ENCODE measurements at places on chromosomes 7 and 10.
A peak's percentile ranks its signal among the peaks of the same experiment; 100 is the strongest.

- no peak for DNase-seq
Measured at GRCh38 chr10:72889391-72889831, 4.1 kb upstream of the OIT3 start.

DNA sequence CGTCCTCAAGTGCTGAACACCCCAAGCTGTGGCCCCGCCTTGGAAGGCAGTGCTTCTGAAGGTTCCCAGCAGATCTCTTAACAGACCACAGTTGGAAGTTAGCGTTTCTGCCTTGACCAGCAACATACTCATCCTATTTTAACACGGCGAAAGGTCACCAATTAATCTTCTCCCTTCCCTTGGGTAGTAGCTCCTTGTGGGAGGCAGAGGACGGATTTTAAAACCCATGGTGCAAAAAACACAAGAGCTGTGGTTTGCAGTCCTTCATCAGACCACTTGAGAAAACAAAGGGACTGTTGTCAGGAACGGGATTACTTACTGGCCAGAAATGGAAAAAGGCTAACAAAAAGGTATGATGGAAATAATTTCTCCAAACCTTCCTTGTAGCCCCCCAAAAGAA lies 87.3 kb downstream of the BEND7 start:
- no peak for DNase-seq

GRCh38 chr7:103148994-103149807 lies at the start of gene NAPEPLD:
Gene NAPEPLD, minus strand, starts transcription at chr7:103149099. Its CDS starts 20,323 bp downstream, at chr7:103128776.
- DNase-seq: peak; percentile 89

- DNase-seq: peak; percentile 10
Measured at GRCh38 chr10:88660598-88660884, 3.7 kb upstream of the LIPF start.

- no peak for DNase-seq
Measured at GRCh38 chr7:105269397-105269796, 119.3 kb downstream of the SRPK2 start.

DNA sequence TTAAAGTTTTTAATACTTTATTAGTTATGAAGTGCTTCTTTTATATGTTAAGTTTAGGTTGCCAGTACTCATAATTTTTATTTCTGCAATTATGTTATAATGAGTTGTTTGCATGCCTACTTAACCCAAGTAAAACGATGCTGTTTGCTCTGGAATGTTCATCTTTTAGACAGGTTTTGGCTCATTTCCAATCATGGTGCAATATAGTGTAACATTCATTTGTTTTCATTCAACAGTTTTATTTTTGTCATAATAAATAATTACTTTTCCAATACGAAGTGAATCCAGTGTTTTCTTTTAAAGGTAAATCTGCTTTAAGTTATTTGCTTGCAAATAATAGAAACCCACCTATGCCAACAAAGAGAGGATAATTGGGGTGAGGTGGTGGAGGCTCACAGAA lies 22.1 kb downstream of the ARL5B start:
- DNase-seq: peak; percentile 62

DNA sequence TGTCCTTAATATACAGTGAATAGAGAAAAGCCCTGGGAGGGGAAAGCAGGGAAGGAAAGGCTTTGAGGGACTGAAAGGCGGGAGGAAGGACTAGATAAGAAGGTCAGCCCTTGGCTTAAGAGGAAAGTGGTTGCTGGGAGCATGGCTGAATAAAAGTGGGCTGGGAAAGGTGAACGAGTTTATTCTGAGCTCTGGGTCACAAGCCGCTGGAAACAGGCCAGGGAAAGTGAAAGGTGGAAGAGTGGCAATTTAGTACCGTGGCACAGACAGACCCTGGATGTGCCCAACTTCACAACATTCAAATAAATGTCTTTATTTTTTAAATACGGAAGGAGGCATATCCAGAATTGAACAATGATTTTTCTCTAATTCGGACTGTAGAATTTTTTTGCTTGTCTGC lies 39.7 kb downstream of the TAC1 start:
- DNase-seq: no peak

GRCh38 chr10:117545141-117546019 lies 2.8 kb downstream of the EMX2 start:
- DNase-seq: peak; percentile 33

DNA sequence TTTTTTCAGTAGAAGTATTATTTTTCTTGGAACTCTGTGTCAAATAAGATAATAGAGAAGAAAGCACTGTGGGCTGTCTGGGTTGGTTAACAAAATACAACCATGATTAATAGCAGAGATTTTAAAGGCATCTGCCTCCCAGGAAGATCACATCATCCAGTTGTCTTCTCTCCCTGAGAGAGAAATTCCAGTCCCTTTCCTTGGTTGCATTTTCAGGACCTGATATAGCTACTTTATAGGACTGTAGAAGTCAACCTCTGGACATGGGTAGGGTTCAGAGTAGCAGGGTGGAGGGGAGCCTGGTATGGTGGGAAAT lies 309.9 kb upstream of the IGFBP3 start:
- peak; percentile 95 for DNase-seq

- DNase-seq: no peak
Measured at GRCh38 chr10:43576062-43576461, 1.6 kb upstream of the ZNF239 start.

DNA sequence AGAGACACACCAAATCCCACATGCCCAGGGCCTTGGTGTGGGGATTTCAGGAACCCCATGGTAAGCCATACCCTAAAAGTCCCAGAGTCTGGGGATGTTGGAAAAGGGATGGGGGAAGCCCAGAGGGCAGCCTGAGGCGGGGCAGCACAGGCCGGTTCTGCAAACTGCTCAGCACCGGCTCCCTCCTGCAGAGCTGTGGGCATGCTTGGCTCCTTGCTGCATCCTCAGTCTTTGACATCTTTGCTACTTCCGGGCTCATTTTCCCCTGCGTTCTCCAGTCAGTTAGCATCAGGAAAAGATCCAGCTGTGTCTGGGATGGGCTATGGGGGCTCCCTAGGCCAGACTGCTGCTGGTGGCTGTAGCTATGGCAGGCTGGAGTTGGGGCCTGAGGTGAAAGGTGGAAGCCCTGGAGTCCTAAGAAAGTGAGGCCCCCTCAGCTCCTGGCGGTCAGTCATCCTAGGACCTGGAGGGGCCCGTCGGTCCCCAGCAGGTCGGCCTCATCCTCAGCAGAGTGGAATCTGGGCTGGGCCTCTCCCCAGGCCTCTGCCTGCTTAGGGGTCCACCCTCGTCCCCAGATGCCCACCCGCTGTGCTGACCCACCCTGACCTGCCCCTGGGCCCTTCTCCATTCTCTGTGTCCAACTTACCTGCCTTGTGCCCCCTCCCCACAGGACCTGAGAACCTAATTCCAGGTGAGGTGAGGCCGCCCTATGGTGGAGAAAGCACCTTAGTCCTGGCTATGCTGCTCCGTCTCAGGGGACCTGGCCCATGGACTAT lies 9.3 kb downstream of the TBATA start:
- no peak for DNase-seq

- no peak for DNase-seq
Measured at GRCh38 chr7:44221231-44221791, 20.5 kb downstream of the YKT6 start.

DNA sequence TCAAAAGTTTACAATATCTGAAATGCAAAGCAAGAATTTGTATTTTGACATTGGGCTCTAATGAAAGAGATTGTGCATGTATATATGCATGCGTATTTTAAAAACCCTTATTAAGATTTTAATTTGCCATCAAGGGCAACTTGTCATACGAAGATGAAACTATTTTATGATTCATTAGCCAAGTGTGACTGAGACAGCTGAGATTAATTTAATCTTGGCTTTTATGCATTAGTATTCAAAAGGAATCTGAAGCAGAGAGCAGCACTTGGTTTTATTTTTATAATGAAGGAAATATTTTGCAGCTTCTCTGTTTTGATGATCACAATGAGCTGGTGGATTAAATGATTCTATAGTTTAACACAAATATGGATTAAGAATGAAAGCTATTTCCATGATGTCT lies 45.9 kb upstream of the AKR1E2 start:
- DNase-seq: peak; percentile 44

DNA sequence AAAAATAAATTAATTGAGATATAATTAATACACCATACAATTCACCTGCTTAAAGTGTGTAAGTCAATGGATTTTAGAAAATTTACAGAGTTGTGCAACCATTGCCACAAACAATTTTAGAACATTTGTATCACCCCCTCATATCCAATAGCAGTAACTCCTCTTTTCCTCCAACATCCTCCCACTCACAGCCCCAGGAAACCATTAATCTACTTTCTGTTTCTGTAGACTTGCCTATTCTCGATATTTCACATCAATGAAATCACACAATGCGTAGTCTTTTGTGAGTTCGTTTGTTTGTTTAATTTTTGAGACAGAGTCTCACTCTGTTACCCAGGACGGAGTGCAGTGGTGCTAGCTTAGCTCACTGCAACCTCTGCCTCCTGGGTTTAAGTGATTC lies 13.7 kb upstream of the HERC4 start:
- no peak for DNase-seq

DNA sequence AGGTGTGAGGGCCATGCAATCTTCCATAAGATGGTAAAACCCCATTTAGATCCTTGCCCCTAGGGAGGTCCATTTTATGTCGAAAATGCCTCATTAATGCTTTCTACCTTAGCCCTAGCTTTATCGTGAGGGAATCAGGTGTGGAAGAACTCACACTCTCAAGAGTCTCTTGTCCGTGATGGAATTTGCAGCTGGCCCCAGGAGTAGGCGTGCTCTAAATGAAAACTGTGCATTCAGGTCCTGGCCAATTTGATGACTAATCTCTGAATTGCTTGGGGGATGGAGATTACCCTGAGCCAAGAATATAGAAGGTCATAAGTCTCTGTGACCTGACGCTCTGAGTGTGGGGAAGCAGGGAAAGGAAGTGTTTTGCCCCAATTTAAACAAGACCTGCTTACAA lies 6.6 kb downstream of the C10orf90 start:
- DNase-seq: peak; percentile 56

DNA sequence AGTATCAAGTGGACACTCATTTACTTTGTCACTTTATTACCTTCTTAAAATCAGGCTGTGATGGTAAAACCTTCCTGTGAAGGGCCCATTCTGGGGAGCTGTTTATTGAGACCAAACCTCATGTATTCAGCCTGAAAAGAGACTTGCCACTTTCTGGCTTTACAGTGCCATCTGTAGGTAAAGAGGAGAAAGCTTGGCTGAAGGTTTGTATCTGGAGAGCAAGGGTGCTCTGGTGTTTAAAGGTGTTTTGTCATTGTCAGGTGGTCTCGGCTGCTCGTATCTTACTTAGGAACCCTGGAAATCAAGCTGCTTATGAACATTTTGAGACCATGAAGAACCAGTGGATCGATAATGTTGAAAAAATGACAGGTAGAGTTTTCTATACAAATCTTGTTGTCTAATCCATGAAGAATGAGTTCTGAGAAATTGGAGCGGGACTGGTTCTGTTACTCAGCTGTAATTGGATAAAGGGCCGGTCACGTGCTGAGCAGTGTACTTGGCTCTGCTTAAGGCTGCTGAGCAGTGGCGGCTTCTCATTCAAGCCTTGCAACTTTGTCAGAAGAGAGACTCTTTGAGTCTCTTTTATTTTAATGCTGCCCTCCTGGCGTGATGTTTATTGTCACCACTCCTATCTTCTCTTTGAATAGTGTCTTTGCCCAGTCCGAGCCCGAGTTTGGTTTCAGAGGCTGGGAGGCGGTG lies 46.9 kb downstream of the AP3M1 start:
- peak; percentile 25 for DNase-seq

DNA sequence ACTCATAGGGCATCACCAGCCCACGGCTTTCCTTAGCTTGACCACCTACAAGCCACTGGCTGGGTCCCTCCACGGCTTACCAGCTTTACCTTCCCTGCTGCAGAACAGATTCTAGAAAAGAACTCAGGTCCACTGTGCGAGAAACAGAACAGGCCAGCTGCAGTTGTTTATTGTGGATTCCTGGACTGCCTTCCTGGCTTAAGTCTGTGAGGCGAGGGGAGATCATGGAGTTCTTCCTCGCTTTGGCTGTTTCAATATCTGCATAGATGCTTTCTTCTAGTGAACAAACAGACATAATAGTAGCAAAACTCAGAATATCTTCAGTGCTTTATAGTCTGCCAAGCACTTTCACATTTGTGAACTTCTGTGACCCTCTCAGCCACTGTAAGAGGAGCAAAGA lies 162.9 kb upstream of the HABP2 start:
- no peak for DNase-seq

GRCh38 chr7:157565201-157565626 lies 228.4 kb downstream of the DNAJB6 start:
- no peak for DNase-seq

DNA sequence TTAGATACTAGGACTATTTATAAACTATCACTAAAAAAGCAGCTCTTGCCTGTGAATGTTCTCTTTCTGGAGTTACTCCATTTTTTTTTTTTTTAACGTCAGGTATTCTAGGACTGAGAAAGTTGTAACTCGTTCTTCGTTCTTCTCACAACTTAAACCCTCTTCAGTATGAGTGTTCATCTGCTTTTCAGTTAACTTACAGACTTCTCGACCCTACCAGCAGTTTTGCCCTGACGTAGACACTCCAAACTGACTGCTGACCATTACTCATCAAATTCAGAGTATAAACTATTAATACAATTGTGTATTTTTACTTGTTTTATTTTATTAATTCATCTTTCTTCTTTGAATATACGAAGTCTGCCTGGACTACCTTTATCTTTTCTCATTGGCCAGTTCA lies 353.1 kb downstream of the GPR37 start:
- no peak for DNase-seq

GRCh38 chr7:44622342-44623151 lies 16.1 kb downstream of the OGDH start:
- DNase-seq: no peak

GRCh38 chr10:51095444-51095843 lies 21.2 kb downstream of the PRKG1 start:
- DNase-seq: no peak

- peak; percentile 60 for DNase-seq
Measured at GRCh38 chr10:11178606-11179515, 161.2 kb downstream of the CELF2 start.

DNA sequence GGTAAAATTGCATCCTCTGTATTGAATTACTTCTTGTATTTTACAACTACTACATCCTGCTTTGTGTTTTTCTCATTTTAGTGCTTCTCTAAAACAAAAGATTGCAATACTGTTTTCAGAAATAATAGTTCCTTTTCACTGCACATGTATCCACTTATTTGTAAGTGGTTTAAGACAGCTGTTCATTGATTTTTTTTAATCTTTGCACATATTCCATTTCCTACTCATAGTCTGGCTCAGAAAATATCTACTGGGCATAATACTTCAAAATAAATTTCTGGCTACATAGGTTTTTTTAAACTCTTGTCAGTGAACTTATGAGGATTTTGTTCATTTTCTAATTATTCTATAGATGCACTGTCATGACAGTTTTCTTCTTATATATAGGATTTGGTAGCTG lies 54.8 kb downstream of the SND1 start:
- no peak for DNase-seq

- DNase-seq: no peak
Measured at GRCh38 chr10:56881218-56881617, 520.2 kb upstream of the ZWINT start.

- DNase-seq: no peak
Measured at GRCh38 chr10:132392184-132392800, 4.7 kb upstream of the PWWP2B start.

- DNase-seq: no peak
Measured at GRCh38 chr7:130734815-130735716, 1.1 kb upstream of the KLF14 start.

Data from fibroblast of skin of scalp (primary cell).